Right ventricle myocardium superior (tissue), 1 donor: ENCODE measurements at places on chromosomes 1 and 21.

- peak; percentile 54 for DNase-seq
These were observed 8.1 kb upstream of the TADA1 start for GRCh38 chr1:166884040-166884642.

- DNase-seq = no peak
These were observed 55.2 kb upstream of the GNG12 start for GRCh38 chr1:67888216-67889106.

- DNase-seq = no peak
These were observed 109.6 kb downstream of the SLC45A1 start for GRCh38 chr1:8427493-8427892.

- no peak for DNase-seq
These were observed 54.9 kb upstream of the ATF3 start for GRCh38 chr1:212553676-212554075.

- no peak for DNase-seq
These were observed 17.0 kb downstream of the KCNAB2 start for GRCh38 chr1:6062670-6063069.

GRCh38 chr1:29758781-29759499, 522.6 kb downstream of the PTPRU start:
- DNase-seq = no peak

DNA sequence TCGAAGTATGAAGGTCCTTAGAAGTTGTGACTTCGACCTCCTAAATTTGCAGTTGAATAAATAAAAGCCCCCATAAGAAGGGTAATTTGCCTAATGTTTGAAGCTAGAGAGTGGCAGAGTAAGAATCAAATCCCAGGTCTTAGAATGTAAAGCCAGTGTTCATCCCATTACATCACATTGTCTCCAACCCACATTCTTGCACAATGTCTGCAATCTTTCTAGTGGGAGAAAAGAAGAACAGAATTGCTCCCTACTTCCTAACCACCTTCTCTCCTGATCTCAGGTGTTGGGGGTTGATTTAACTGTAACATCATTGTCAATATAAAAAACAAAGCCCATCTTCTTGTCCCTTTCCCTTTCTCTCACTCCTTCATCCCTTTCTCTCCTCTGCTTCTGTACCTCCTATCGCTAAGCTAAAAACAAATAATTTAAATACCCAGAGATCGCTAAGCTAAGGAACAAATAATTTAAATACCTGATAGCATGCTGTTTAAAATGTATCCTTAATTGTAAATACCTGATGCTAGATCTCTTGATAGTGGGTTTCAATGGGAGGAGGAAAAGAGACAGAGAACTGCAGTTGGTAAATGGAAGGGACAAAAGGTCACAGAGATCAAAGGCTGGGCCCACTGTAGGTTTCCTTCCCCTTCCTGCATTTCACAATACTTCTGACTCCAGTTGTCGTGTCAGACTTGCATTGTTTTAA, 32.1 kb upstream of the CCDC190 start:
- no peak for DNase-seq

DNA sequence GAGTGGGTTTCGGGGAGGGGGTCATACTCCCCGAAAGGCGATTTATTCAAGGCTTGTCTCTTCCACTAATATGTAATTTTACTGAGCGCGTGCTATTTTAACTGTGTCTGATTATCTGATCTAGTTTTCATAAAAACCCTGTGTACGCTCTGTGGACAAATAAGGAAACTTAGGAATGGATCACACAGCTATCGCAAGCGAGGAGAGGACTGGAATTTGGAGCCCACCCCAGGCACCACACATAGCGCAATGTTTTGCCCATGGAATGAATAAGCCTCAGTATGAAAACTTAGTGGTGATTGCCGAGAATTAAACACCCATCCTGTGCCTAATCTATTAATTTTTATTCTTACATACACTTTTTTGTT, 9.8 kb upstream of the RAB42 start:
- no peak for DNase-seq

- peak; percentile 23 for DNase-seq
These were observed 14.8 kb downstream of the DCST2 start for GRCh38 chr1:155018617-155019348.

GRCh38 chr1:152899883-152900282, 8.5 kb upstream of the IVL start:
- DNase-seq = no peak

GRCh38 chr1:202107321-202107761, 15.4 kb upstream of the GPR37L1 start:
- peak; percentile 84 for DNase-seq

DNA sequence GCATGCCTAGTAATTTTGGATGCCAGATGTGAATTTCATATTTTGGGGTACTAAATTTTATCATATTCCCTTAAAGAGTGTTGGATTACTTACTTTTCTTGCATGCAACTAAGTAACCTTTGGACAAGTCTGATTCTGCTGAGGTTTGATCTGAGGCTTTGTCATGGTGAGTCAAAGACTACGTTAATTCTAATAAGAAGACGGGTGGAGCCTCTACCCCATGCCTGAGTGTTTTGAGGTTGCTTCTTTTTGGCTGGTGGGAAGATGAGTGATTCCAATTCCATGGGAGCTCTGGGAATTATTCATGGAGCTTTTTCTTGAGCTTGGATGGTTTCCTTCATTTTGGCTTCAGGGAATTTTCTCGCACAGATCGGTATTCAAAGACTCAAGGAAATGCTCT, 11.6 kb upstream of the PCP4 start:
- DNase-seq = no peak

DNA sequence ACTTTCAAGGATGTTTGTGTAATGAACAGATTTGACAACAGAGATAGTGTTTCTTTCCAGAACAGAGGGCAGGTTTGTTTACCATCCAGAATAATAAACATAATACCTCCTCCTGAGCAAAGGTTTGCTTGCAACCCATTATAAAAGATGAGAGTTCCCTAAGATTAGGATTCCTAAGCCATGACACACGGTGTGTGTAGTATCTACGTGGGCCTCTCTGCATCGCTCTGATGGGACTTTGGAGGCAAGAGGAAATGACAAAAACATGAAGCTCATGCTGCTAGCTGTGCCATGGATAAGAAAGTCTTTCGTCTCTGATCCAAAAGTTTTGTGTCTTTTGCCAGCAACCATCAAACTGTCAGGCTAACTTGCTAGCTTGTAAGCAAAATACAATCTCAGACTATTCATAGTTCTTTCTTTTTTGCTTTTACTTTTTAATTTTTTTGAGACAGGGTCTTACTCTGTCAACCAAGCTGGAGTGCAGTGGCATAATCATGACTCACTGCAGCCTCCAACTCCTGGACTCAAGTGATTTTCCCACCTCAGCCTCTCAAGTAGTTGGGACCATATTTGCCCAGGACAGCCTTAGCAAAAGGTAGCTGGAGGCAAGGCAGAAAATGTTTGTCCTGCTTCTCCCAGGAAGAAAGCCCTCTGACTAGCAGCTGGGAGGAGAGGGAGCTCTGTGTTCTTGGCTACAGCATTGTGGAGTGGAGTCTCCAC, 81.1 kb downstream of the LHX4 start:
- no peak for DNase-seq

GRCh38 chr1:155051777-155052398, 772 bp downstream of the ADAM15 start:
- peak; percentile 80 for DNase-seq

DNA sequence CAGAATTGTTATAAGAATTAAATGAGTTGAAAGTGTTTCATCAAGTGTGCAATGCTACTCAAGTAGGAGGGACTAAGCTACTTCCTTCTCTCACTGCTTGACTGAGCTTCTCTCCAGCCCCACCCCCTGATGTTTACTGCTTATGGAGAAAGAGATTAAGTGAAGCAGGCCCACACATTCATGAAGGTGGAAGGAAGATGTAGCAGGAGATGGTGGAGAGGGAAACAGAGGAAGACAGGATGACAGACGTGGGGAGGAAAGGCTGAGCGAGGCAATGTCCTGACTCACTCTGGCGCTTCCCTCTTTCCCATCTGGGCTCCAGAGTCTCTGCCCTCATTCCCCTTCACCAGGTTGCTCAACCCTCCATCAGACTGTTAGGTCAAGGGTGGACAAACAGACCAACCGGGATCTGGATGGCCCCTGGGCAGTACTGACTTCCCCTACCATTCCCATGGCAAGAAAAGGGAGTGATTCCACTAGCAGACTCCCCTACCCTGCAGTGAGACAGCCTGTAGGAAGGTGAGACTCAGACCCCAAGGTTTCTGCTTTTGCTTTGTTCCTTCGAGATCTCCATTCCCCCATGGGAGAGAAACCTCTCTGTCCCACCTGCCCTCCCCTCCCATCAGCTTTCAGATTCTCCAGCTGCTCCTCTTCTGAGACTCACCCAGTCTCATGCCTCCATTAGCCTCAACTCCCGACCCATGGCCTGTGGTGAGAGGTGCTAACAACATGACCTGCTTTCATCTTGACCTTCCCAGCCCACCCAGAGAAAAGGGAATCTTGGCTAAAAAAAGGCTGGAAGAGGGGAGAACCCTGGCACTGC, 3.1 kb upstream of the ARHGEF2 start:
- DNase-seq = no peak

DNA sequence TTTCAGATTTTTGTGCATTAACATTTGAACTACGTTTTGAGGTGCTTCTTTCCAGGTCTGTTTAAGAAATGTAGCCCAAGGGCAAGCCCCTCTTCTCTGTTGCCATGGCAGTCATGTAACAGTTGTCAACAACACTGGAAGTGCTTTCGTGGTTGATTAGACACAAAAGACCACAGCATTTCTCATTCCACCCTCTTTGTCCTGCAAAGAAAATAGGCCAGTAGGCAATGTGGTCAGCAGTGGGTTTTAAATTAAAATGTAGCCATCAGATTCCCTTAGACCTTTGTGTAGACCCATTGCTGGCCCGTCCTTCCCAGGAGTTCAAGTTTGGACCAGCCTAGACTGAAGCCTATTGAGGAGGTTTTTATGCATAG, 35.4 kb downstream of the VANGL1 start:
- no peak for DNase-seq

GRCh38 chr1:21280482-21280881, 9.8 kb downstream of the ECE1 start:
- DNase-seq = no peak

DNA sequence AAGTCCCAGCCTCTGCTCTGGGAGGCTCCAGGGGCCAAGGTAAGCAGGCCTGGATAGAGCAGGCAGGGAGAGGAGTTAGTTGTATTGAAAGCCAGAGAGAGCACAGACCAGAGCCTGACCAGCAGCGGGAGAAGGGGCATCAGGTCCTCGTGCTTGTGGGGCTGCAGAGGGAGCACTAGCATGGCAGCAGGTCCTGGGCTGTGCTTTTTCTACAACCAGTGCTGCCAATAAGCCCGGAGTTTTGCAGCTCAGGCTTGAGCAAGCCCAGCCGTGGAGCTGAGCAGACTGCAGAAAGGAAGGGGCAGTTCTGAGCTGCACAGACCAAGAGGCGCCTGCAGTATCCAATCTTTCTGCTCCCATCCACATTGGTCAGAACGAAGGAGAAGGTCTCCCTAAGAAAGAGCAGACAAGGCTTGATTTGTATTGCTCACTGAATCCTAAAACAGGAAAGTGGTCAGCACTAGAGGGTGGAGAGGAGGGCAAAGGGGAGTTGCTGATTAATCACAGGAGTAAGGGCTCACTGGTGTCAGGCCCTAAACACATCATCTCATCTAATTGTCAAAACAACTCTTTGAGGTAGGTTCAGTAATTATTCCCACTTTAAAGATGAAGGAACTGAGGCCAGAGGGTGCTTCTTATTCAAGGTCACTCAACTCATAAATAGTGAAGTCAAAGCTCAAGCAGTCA, 2.7 kb downstream of the DENND2D start:
- DNase-seq = no peak

- DNase-seq = peak; percentile 15
These were observed 242.2 kb downstream of the PTPRC start for GRCh38 chr1:198880818-198881597.

- no peak for DNase-seq
These were observed 562.4 kb upstream of the USP24 start for GRCh38 chr1:55777545-55777944.

DNA sequence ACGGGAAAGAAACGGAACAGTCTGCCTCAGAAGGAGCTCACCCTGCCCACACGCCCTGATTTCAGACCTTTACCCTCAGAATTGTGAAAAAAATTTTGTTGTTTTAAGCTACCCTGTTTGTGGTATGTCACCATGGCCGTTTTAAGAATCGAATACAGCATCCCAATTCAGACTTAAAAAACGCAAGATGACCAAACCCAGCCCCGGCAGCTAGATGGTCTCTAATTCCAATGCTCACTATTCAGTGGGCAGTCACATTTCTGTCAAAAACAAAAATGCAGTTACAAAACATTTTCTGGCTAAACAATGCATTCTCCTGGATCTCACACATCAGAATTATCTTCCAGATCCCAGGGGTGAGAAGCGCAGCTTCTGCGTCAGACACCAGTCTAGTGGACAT, 527.5 kb downstream of the SMYD3 start:
- no peak for DNase-seq

GRCh38 chr1:9787702-9788101, 36.1 kb downstream of the CLSTN1 start:
- DNase-seq = no peak

- no peak for DNase-seq
These were observed 610 bp downstream of the RBM8A start for GRCh38 chr1:145926686-145927062.

DNA sequence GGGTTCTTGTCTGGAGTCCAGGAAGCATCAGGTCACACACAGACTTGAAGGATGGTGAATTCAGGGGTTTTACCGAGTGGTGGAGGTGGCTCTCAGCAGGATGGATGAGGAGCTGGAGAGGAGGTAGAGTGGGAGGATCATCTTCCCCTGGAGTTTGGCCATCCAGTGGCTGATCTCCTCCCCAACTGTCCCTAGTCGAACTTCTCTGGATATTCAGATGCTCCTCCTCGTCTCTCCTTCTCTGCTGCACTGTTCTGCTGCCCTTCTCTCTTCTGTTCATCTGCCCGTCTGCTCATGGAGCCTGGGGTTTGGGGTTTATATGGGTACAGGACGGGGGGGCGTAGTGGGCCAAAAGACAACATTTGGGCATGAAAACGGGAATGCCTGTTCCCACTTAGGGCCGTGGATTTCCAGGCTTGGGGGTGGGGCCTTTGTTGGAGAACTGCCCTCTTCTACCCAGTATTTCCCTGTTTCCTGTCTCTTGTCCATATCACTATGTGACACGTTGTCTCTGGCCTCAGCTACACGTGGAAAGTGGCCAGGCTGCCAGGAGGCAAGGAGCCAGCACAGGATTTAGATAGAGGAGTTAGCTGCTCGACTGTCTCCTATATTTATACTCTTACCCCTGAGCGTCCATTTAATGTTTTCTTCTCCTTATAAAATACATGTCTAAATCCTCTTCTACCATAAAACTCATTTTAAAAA, 76.7 kb downstream of the SIPA1L2 start:
- DNase-seq = peak; percentile 90

DNA sequence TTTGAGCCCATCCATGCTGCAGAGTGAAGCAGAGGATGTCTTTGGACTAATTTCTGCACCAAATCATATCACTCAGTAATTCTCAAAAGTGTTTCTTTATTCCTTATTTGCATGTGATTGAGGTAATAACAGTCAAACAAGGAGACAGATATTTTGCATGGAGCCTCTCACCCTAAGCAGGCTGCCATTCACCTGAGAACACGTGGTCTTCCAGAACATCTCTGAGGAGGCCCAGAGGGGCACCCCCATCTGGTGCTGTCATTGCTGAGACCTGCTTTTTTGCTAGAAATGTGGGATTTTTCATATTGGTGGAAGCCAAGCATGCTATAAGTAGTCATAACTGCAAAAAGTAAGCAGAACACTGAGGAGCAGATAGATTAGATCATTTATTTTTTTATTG, 7.7 kb downstream of the SLC37A1 start:
- DNase-seq = no peak
